ENCODE measurements at places on chromosomes 5 and 9. TPM values are rescaled to one million over a fixed set of nuclear protein-coding genes. Genes with fewer than 3 reads are reported as not detected.
A peak's percentile ranks its signal among the peaks of the same experiment; 100 is the strongest.

DNA sequence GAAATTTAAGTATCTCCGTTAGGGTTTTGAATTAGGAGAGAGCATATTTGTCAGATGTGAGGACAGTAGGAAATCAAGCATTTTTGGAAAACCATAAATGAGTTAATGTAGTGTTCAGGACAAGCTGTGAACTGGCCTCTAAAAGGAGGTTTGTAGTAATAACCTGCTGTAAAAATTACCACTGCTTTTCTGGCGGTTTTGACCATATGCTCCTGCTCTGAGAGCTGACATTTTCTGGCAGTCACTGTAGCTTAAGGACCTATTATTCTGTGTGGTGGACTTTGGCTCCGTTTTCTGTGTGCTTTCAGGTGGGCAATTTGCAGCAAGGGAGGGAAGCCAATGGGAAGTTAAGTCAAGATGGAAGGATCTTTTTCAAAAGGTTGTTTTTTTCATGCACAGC lies 111.1 kb downstream of the SGCD start:
- DNase-seq = no peak
- no peak overlapping the region for H3K27ac ChIP-seq
- H3K36me3 ChIP-seq = no peaks in the 10 kb centered on the region
- no peak overlapping the region for H3K4me3 ChIP-seq
- H3K4me1 ChIP-seq = no peaks in the 10 kb centered on the region
- no peaks in the 10 kb centered on the region for H3K27me3 ChIP-seq

DNA sequence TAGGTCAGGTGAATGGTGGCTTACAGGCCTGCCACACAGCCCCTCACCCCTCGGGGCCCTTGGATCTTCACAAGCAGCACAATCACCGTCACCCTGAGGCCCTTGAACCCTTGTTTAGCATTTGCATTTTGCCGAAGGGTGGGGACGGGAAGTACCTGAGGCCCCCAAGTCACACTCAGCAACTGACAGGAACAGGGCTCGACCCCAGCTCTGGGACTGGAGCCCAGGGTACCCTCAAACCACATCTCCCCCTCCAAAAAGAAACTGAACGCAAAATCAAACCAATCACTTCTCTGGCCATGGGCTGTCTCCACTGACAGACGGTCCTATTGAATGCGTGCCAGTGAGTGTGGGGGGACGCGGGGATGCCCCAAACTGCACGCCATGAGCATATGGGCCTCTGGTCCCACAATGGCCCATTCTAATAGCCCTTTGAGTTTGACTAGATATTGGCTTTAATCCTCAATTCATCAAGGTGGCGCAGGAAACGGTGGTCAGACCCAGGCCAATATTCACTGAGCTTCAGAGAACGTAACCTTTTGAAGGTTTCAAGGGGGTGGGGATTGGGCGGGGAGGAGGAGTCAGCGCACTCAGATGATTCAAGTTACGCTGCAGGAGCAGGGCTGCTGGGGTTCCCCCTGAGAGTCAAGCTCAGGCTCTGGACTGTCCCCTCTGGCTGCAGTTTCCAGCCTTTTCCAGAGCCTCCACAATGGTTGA lies 176.0 kb downstream of the DAB2IP start:
- no peak overlapping the region for H3K27ac ChIP-seq
- no peaks in the 10 kb centered on the region for H3K36me3 ChIP-seq
- H3K4me1 ChIP-seq = no peaks in the 10 kb centered on the region
- no peaks in the 10 kb centered on the region for H3K27me3 ChIP-seq

- no peak overlapping the region for H3K4me3 ChIP-seq
- no peaks in the 10 kb centered on the region for H3K36me3 ChIP-seq
- no peak overlapping the region for H3K27ac ChIP-seq
- no peaks in the 10 kb centered on the region for H3K27me3 ChIP-seq
- DNase-seq = peak; percentile 77
Observed at GRCh38 chr9:34560599-34561214, 28.8 kb downstream of the CNTFR start.

DNA sequence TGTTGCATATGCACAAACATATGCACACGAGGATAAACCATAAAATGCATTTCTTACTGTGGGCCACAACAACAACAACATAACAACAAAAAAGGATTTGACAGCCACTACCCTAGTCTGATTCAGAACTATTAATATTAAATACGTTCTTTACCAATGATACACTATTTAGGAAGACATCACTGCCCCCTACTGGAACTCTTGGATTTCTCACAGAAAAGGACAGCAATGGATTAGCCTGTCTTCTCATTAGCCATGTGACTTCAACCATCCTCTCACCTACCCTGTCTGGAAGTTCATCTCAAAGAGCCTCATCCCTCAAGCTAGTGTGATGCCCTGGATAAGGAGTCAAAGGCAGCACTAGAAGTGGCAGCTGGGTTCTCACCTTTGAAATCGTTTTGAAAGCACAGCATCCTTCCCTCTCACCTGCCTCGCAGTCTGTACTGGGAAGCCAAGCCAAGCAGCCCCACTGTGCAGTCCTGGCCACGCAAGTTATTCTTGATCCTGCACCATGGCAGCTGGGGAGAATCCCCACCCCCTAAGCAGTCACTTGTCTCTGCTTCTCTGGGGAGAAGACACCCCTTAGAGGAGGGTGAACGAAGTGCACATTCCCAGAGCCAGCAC lies 64.6 kb downstream of the SH3TC2 start:
- no peak overlapping the region for H3K4me3 ChIP-seq
- no peak overlapping the region for H3K27ac ChIP-seq
- no peaks in the 10 kb centered on the region for H3K27me3 ChIP-seq
- no peaks in the 10 kb centered on the region for H3K36me3 ChIP-seq
- no peak for DNase-seq
- H3K4me1 ChIP-seq = peaks cover 1% of the 10 kb centered on the region

DNA sequence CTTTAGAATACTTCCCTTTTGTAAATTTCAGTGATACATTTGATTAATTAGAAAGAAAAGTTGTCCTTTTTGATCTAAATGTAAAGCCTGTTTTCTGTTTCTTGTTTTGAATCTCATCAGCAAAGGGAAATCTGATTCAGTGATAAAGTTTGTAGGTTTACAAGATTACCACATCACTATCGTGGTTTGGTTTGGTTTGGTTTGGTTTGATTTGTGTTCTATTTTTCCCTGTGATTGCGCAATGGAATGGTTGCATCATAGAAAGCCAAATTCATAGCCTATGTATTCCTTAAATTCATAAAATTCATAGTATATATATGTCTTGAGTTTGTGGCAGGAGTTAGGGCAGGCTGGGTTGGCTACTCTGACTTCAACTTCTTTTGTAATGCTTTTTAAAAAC lies 15.2 kb downstream of the SRFBP1 start:
- H3K27me3 ChIP-seq = no peaks in the 10 kb centered on the region
- DNase-seq = no peak
- H3K4me1 ChIP-seq = no peaks in the 10 kb centered on the region
- no peak overlapping the region for H3K4me3 ChIP-seq

DNA sequence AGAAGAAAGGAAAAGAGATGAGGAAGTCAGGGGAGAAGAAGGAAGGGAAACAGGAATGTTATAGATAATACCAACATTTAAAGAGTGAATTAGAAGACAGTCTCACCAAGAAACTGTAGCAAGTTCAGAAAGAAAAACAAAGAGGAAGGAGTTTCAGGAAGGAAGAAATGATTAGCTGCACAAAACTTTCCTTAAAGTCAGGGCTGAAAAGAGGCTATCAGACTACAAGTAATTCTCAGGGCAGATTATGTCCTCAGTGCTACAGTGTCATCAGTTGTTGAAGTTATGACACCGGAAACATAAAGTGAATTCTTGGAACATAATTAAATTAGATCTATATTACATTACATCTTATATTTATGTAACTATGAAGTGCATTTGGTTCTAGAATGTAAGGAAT lies 226.9 kb downstream of the ARRDC3 start:
- no peaks in the 10 kb centered on the region for H3K36me3 ChIP-seq
- no peak for DNase-seq
- H3K4me3 ChIP-seq = no peak overlapping the region
- no peaks in the 10 kb centered on the region for H3K4me1 ChIP-seq
- no peak overlapping the region for H3K27ac ChIP-seq

DNA sequence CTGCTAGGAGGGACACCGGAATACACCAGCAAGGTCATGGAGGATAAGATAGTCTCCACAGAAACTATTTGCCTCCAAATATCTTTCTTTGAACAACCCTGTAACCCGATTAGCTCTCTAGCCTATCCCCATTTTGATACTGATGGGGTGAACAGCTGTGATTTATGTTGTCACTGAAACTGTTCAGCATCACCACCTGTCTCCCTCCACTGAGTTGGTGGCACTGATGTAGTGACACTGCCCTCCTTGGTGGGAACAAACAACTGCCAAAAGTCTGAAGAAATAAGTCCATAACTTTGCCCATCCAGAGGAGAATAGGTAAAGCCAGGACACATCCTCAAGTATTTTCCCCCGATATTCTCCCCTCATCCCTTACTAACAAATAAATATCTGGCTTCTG lies 24.3 kb upstream of the KCNV2 start:
- no peak overlapping the region for H3K4me3 ChIP-seq
- H3K27ac ChIP-seq = no peak overlapping the region
- no peaks in the 10 kb centered on the region for H3K36me3 ChIP-seq
- no peaks in the 10 kb centered on the region for H3K4me1 ChIP-seq
- DNase-seq = no peak

The WDR38 gene
- not detected for total RNA-seq

The EFNA5 gene
- total RNA-seq = 11.8 TPM

The CA9 gene
- 4.3 TPM for total RNA-seq

The ADCY2 gene
- total RNA-seq = 7.1 TPM

The RFK gene
- total RNA-seq = 19.0 TPM

The RNF145 gene
- 67.8 TPM for total RNA-seq
